ENCODE measurements at places on chromosomes 7 and 10. TPM values are rescaled to one million over a fixed set of nuclear protein-coding genes. Genes with fewer than 3 reads are reported as not detected.

- DNase-seq = no peak
These were observed 51.4 kb upstream of the DNAJC1 start for GRCh38 chr10:22054961-22055360.

- DNase-seq = no peak
These were observed 538.5 kb upstream of the FOXK1 start for GRCh38 chr7:4143511-4144171.

DNA sequence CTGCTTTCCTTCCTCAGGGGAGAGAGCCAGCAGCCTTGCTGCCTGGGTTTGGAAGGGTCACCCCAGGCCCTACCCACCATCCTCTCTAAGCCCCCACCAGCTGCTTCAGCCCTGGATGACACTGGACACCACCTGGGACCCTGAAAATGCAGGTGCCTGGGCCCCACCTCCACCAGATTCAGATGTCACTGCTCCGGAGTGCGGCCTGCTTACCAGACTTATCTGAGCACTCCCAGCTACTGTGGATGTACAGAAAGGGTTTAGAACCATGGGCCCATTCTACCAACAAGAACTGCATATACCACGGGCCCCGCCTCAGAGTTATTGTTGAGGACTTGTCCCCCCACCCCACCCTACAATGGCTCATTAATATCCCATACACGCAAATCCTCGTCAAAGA lies 172.3 kb downstream of the PTPRN2 start:
- DNase-seq = no peak

DNA sequence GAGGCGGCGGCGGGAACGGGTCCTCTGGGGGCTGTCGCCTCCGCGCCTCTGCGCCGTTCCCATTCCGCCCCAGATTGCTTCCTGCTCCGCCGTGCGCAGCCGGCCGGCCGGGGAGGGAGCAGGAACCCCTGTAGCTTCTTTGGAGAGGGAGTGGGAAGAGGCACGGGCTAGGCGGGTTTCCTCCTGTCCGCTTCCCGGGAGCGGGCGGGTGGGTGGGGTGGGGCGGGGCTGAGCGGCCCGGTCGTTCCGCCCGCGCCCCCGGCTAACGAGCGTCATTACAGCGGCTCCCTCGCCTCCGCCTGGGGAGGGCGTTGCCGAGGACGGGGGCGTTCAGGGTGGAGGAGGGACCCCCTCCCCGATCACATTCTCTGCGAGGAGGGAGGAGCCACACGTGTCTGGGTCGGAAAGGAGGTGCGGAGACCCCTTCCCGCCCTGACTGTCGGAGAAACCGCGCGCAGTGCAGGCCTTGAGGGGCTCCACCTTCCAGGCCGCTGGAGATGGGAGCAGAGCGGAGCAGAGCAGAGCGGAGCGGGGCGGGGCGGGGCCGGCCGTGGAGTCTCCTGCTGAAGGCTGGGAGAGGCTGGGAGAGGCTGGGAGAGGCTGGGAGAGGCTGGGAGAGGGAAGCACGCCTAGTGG lies 39.7 kb downstream of the AGAP3 start:
- no peak for DNase-seq

GRCh38 chr10:61894133-61894532 lies 7.4 kb upstream of the ARID5B start:
- DNase-seq = no peak

DNA sequence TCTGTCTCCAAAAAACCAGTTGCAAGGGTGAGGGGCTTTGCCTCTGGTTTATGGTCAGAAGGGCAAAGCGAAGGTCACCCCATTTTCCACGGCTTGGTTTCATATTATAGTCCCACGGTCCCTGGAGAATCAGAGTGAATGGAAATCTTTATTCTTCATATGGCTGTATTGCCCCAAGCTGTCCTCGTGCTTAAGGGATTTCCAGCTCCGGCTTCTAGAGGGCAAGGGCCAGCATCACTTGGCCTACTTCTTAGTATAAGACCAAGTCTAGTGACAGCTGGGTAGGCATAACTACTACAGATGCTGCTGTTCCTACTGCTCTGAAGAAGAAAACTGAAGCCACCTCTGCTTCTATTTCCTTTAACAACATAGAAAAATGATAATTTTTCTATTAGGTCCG lies 63.2 kb downstream of the PARP12 start:
- no peak for DNase-seq

DNA sequence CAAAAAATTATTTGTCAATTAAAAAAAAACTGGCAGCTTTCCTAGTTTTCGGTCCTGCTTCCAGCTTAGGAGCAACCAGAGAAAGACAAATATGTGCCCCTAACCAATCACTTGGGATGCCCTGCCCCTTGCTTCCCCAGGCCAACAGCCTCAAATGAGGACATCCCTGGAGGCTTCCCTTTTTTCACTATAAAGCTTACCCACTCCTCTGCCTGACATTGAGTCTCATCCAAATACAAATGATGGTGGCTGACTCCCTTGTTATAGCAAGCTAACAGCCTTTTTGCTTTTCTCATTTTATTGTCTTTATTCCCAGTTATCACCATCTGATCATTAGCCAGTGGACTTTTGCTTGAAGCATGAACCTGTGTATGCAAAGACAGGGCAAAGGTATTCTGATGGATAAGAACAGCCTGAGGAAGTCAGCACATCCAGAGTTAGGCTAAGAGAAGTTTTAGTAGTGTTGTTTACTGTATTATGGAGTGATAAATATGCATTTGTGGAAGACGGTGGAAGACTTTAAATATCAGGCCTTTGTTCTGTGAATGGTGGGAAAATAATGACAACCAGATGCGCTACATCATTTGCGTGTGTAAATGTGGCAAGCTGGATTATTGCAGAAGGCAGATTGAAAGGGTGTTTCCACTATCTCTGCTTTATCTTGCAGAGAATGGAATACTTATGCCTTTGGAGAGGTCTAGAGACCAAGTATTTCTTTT lies 1.7 kb upstream of the CCM2 start:
- no peak for DNase-seq

- DNase-seq = peak; percentile 12
These were observed 243.4 kb downstream of the COBL start for GRCh38 chr7:51073171-51073570.

- no peak for DNase-seq
These were observed 44.8 kb downstream of the MYOF start for GRCh38 chr10:93437086-93437945.

- no peak for DNase-seq
These were observed 216.4 kb upstream of the DPP6 start for GRCh38 chr7:153835712-153836265.

- DNase-seq = no peak
These were observed 25.9 kb downstream of the DGKI start for GRCh38 chr7:137820677-137821420.

DNA sequence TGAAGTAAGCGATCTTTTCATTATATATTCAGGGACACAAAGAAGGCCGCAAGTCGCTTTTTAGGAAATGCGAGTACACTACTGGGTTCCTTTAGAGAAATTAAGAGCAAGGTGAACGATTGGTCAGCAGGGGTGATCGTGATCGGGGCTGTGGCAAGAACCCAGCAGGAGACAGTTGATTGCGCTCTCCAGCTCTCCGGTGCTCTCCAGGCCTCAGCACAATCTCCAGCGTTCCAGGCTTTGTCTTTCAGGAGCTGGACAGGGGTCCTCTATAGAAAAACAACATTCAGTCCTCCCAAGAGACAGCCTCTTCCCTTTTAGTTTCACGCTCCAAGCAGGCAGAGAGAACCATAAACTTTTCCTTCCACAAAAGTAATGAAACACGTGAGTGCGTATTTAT lies 170.5 kb upstream of the KLF6 start:
- no peak for DNase-seq

GRCh38 chr7:7176406-7177043 lies 5.8 kb upstream of the C1GALT1 start:
- no peak for DNase-seq

- no peak for DNase-seq
These were observed 55.1 kb upstream of the GLCCI1 start for GRCh38 chr7:7913504-7913903.

GRCh38 chr7:76064208-76064970 lies 16.5 kb downstream of the MDH2 start:
- no peak for DNase-seq

DNA sequence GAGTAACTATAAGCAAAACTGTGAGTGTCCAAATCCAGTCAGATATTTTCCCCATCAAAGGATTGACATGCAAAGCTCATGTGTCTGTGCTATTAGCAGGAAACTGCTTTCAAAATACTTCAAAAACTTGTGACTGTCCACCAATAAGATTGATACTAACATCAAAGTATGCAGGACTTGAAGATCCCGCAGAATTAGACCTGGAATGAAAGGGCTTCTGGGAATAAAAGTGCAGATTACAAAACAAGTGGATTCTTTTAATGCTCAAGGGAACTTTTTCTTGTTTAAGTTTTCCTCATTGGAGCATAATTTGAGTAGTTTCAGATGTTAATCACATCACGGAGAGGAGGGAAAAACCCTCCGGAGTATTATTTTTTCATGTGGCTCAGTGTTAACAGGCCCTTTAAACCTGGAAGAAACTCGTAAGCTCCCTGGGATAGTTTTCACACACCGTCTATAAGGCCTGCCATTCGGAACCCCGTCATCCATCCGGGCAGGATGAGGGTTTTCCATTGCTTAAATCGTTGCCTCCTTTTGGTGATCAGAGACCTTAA lies 33.9 kb upstream of the MKX start:
- DNase-seq = no peak

DNA sequence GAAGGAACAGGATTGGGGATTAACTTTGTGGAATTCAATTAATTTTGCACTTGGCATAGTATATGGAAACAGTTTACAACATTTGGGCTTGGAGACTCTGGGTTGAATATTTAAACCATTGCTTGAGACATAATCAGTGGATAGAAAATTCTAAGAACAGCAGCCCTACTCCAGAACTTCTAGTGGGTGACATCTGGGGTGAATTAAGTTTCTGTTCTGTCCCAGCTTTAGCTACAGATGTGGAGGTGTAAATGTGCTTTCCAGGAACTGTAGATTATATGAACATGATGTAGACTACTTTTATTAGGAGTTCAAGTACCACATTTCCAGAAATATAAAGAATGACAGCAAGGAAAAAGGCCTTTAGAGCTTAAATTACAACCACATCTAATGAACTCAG lies 51.9 kb upstream of the SKAP2 start:
- DNase-seq = no peak

GRCh38 chr7:134788191-134788590 lies 8.8 kb downstream of the CALD1 start:
- no peak for DNase-seq

GRCh38 chr7:87144173-87144657 lies 8.0 kb upstream of the DMTF1 start:
- DNase-seq = no peak

DNA sequence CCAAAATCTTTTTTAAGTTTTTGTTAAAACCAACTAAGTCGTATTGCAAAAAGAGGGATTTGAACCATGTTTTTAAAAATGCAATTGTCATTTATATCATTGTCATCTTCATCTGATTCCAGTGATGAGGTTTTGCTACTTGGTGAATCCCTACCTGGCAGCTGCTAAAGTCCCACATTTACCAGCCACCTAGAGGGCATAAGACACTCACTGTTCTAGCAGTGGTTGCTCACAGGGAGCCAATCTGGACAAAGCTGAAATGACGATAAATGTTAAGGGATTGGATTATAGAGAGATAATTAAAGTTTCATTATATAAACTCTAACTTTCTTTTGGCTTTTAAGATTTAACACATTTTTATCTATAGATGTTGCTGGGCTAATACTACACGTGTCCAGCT lies 18.7 kb downstream of the KIFBP start:
- no peak for DNase-seq

DNA sequence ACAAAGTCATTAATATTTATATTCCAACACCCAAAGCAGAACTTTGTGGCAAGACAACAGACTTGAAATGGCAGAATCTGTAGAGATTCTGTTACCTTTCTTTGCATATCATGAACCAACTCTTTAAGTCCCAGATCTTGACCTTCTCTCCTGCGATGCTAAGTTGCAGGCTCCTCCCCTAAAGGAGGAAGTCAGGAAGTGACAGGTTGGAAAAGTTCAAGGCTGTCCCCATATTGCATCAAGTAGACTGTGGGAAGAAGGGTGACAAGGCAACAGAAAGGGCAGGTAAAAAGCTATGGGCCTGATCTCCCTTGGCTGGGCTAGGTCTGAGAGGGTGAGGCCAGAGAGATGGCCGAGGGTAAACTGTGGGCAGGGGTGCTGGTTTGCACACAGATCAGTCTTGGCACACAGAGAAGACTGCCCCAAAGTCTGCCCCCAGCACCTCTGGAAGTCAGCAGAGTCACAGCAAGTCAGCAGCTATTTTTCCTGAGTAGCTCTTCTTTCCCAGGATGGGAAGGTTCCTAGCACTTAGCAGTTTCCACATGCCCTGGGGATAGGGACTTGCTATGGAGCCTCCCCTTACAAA lies 115.1 kb downstream of the RAPGEF5 start:
- DNase-seq = no peak

DNA sequence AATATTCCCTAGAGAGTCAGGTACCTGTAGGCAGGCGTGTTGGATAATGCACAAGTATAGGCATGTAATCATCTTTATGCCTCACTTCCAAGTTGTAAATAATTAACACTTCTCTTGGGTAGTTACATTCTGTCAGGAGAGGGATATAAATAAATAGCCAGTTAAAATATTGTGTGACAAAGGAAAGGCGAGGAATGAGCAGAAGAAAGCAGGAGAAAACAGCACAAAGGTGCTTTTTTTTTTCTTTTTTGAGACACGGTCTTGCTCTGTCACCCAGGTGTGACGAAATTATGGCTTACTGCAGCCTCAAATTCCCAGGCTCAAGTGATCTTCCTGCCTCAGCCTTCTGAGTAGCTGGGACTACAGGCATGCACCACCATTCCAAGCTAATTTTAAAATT lies 99.2 kb upstream of the LYZL2 start:
- DNase-seq = no peak

DNA sequence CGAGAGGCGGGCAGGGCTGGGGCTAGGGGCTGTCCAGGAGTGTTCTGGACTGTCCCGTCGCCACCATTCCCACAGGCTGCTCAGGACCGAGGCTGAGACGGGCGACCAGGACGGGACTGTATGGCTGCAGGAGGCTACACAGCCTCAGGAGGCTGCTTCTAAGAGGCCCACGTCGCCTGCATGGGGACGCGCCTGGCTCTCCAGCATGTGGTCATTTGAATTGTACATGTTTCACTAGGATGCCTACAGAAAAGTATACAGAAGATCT lies 216.3 kb downstream of the TCERG1L start:
- DNase-seq = no peak

GRCh38 chr10:101570428-101571270 lies 17.4 kb downstream of the POLL start:
- no peak for DNase-seq

- no peak for DNase-seq
These were observed 54.1 kb downstream of the HK1 start for GRCh38 chr10:69332278-69333010.

ADK gene
- 58.3 TPM for total RNA-seq

PRKCQ gene
- 36.0 TPM for total RNA-seq

TFR2 gene
- total RNA-seq = 20.7 TPM

CCT6A gene
- total RNA-seq = 342 TPM

NRF1 gene
- total RNA-seq = 22.3 TPM

AZGP1 gene
- not detected for total RNA-seq

AKAP9 gene
- 36.0 TPM for total RNA-seq

FGFR2 gene
- total RNA-seq = not detected

FAM180A gene
- total RNA-seq = not detected

ZNF365 gene
- total RNA-seq = not detected

PNLIPRP1 gene
- total RNA-seq = not detected
